NCI-H1092 treated with DMSO at 0.1 percent for 48 hours (cell line): ENCODE measurements at places on chromosomes 13 and 19.

DNA sequence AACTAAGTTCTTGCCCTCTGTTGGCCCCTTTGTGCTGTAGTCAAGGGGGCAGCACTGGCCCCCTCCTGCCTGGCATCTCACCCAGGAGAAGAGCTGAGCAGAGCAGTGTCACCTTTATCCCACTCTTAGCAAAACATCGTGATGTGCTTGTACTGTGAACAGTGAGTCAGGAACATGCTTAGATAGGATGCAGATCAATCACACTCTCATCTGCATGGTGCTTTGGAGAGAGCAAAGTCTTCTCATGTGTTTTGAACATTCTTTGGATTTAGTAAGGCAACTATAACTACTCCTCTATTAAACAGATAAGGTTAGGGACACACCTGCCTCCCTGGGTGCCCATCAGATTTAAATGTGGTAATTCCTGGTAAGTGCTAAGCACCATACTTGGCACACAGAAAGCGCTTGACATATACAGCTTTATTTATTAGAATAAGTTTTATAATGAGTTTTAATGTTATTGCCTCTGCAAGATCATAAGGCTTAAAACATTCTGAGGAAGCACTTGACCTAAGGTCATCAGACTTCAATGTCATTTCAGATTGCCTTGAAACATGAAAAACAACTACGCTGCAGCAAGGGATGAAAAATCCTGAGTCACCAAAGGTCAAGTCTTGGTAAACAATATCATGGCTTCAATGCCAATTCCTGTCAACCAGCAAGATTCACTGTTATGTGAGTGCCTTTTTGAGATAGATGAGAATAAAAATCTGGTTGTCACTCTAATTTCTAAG lies 82.4 kb upstream of the IRS2 start:
- DNase-seq: no peak

DNA sequence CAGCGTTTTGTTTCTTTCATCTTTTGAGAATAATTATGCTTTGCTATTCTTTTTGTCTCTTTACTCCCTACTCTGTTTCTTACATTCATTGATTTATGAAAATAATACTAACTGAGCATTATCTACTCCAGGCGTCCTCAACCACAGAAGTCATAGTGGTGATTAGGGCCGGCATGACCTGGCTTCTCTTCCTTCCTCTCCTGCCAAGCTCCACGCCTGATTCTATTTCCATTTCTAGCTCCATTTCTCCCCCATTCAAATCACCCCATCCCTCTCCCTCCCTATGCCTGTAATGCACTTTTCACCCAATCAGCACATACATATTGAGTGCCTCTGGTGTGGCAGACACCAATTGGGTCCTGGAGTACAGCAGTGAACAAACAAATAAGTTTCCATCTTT lies 183.2 kb upstream of the GPR12 start:
- DNase-seq: no peak

- DNase-seq: no peak
Measured at GRCh38 chr19:16625163-16625958, 2.6 kb downstream of the MED26 start.

DNA sequence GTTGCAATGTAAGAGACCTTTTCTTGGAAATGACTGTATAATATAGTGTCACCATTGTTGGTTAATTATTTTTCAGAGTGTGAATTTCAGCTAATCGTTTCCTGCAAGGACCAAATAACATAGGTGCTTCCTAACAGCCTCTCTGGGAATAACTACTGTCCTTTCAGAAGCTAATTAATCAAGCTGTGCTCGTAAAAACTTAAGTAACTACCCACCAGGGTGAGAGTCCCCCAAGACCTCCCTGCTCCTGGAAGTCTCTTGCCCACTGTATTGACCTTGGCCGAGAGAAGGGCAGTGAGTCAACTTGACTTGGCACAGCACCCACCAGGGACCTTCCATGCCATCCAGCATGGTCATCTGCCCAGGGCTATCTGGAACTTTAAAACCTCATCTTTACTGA lies 50.3 kb downstream of the UQCRFS1 start:
- DNase-seq: no peak

DNA sequence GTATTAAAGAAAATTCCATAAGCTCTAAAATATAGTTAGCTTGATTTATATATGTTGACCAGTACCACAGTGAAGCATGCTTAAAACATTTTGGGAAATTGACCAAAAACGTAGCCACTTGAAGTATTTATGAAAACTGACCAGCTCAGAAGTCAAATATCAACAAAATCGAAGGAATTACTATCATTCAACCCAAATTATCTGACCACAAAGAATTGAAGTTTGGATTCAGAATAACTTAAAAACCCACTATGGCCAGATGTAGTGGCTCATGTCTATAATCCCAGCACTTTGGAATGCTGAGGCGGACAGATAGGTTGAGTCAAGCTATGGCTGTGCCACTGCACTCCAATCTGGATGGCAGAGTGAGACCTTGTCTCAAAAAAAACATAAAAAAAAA lies 31.9 kb downstream of the GPALPP1 start:
- DNase-seq: no peak

GRCh38 chr13:85671336-85671735 lies 127.9 kb downstream of the SLITRK6 start:
- DNase-seq: no peak

DNA sequence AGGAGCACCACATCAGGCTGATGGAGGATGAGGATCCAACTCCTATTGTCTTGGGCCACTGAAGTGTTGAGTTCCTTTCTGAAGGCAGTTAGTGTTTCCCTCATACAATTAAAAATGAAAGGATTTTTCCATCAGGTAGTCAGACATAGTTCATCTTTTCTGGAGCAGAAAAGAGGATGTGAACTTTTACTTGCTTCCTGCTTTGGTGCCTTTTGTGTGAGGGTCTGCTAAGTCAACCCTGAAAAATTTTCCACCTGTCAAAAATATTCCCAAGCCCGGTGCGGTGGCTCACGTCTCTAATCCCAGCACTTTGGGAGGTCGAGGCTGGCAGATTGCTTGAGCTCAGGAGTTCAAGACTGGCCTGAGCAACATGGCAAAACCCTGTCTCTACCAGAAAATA lies 43.9 kb downstream of the RGCC start:
- no peak for DNase-seq

DNA sequence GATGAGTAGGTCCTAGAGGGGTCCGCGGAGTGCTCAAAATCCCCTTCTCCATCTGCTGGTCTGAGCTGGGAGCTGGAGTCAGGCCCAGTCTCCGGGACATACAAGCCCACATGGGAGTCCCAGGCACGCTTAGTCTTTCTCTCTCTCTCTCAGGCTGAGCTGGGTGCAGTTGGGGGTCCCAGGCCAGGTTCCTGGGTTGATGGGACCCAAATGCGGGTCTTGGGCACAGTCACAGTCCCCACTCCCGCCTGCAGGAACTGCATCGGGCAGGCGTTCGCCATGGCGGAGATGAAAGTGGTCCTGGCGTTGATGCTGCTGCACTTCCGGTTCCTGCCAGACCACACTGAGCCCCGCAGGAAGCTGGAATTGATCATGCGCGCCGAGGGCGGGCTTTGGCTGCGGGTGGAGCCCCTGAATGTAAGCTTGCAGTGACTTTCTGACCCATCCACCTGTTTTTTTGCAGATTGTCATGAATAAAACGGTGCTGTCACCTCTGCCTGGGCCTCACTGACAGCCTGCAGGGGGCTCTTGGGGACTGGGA lies 23.8 kb downstream of the CYP4F12 start:
- no peak for DNase-seq

GRCh38 chr19:6087074-6087571 lies 23.2 kb downstream of the RFX2 start:
- peak; percentile 59 for DNase-seq

DNA sequence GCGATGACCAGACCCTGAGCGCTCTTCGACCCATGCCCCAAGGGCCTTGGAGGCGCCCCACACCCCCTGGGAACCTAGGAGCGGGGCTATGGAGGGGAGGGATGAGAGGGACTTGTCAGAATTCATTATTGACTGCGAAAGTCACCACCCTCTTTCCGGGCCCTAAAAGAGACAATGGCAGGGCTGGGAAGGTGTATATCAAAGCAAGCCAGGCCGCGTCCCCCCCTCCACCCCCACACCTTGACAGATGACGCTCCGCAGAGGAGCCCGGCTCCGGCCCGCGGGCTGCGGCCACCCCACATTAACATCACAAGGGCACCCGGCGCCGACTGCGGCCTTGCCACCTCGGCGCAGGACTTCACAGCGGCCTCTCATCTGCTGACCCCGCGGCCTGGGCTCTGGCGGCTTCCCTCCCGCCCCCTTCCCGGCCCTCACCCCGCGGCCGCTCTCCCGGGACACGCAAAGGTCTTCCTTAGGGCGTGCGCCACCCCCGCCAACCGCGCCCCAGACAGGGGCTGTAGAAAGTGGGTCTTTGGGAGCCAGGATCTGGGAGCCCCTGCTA lies 2.4 kb downstream of the CDX2 start:
- DNase-seq: no peak

DNA sequence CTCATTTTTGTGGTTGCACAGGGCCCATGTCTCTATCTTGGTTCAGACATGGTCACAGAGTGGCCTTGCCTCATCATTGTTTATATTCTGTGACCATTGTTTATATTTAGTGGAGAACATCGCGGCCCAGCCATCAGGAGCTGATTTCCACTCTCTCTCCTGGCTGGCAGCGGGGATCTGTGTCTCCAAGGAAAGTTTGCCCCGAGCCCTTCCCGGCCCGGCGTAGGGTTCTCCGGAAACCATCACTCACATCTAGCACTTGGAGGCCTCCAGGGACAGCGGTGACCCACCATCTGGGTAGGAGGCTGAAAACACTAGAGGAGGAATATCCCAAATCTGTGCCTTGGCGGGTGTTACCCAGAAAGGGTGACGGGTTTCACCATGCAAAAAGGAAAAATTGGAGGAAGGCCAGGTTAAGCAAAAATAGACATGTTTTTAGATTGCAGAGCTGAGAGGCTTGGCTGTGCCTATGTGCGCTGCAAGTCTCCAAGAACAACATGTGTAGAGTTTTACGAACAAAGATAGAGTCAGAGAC lies 726 bp upstream of the ZNF358 start:
- DNase-seq: no peak

GRCh38 chr13:91660076-91660415 lies 261.6 kb downstream of the GPC5 start:
- DNase-seq: peak; percentile 82

DNA sequence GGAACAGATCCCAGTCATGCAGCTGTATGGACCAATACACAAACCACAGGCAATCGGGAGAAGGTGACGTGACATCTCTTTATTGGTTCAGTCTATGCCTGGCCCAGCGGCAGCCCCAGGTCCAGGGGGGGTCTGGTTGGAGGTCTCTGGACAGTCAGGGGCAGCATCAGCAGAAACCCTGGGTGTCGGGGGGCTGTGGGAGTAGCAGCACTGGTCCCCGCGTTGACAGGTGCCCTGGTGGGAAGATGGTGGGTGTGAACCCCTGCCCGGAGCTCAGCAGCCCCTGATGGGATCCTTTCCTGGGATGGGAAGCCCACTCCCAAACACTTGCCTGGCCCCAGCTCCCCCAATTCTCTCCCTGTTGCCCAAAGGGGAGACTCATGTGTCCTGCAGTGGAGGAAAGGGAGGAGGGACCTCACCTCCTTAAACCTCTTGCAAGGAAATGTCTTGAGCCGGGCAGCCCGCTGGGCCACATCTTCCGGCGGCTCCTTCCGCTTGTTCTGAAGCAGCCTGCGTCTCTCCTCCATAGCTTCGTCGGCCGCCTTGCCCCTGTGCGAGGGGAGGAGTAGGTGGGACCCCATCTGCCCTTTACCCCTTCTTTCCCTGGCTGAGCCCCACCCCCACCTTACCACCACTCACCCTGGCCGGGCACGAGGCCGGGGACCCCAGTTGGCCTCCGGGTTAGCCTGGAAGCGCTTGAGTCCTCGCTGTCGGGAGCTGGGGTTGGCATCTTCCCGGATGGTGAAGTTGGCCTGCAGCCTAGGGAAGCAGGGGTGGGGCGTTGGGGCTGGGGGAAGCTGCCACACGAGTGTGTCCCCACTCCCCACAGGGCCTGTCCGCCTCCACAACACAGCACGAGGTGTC lies 2.4 kb upstream of the LYL1 start:
- DNase-seq: no peak

DNA sequence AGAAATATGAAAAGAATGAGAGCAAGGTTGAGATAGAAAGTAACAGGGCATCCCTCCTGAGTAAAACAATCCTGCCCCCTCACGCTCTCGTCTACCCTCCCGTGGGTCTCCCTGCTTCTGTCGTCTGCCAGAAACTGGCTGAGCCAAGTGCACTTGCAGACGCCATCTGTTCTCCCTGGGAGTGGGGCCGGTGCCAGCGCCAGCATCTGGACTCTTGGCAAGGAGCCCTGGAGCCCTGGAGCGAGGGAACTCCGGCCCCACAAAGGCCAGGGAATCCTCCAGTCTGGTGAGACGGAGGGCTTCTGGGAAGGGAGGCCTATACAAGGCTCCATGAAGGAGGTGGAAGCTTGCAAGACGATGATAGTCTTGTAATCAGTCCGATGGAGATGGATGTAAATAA lies 2.3 kb upstream of the TMEM91 start:
- peak; percentile 89 for DNase-seq

DNA sequence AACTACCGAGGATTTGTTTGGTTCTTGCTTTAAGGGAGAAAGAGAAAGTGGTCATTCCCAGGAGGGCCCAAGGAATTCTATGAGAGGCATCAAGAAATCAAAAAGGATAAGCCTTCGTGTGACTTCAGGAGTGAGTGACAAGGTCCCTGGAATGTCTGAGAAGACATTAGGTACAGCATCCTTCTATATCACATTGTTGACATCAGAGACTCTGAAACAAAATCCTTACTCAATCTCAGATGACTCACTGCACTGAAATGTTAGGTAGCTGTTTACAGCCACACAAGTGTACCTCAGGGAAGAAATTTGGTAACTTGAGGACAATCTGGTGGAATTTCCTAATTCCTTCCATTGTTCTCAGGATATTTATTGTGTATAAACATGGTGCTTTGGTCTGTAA lies 7.9 kb upstream of the LGALS14 start:
- no peak for DNase-seq

GRCh38 chr19:28581468-28581770 lies 631.5 kb downstream of the UQCRFS1 start:
- DNase-seq: no peak

DNA sequence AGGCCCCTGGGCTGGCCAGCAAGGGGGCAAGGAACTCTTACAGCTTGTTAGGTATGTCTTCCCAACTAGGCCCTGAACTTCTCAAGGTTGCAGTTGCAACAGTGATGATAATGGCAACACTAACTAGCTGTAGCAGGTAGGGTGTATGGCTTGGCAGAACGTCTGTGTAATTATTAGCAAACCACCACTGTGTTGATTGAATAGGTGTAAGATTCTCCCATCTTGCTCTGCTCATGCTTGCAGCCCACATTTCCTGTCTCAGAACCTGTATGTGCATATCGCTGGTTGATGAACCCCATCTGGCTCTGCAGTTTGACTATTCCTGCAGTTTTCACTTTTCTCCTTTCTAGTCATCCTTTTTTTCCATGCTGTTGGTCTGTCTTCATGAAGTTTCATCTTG lies 178.8 kb downstream of the KATNAL1 start:
- no peak for DNase-seq
